ENCODE measurements at places on chromosomes 2 and 18.

DNA sequence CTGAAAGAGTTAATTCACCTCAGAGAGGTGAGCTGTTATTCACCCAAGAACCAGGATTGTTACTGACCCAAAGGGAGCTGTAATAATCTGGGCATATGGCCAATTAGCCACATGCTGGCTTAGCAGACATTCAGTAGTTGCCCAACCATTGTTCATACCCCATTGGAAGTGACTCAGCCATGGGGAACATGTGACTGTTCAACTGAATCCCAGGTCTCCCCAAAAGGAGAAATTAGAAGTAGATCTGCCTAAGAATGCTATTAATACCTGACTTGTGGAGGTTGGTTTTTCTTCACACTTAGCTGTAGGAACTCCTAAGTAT lies 272.6 kb upstream of the UBE2E3 start:
- H3K4me3 ChIP-seq, result no peak overlapping the region
- no peak for DNase-seq
- no peaks in the 10 kb centered on the region for H3K4me1 ChIP-seq
- no peak overlapping the region for H3K27ac ChIP-seq
- H3K36me3 ChIP-seq, result no peaks in the 10 kb centered on the region
- H3K27me3 ChIP-seq, result no peaks in the 10 kb centered on the region

DNA sequence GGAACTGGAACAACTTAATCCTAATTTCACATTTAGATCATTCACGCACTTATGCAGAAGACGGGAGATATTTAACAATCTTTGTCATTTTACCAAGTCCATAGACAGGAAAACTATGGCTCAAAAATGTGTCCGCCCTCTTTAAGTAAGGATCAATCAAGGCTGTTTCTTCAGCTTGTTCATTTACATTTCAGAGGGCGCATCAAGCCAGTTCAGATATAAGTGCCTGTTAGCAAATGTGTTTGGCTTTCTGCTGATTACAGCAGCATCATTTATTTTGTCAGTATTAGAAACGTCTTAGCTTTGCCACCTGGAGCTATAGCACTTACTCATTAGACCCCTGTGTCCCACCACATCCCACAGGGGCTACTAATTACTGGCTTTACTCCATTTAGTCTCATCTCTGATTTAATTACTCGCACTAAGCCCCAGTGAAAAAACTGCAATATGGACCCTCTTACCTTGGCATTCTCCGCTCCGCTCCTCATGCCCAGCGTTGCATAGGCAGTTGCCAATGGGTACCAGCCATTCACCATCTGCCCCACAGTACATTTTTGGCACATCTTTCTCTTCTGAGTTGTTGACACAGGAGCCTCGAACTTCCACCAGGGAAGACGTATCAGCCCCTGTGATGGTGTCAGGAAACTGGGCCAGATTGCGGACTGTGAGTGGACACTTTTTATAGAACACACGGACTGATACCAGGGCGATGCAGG lies 8.7 kb downstream of the EPHA4 start:
- H3K27ac ChIP-seq, result no peak overlapping the region
- H3K4me1 ChIP-seq, result no peaks in the 10 kb centered on the region
- H3K36me3 ChIP-seq, result peaks cover 3% of the 10 kb centered on the region
- no peak overlapping the region for H3K4me3 ChIP-seq
- no peaks in the 10 kb centered on the region for H3K27me3 ChIP-seq
- no peak for DNase-seq

GRCh38 chr2:229416116-229416694 lies 145.1 kb upstream of the PID1 start:
- H3K36me3 ChIP-seq, result no peaks in the 10 kb centered on the region
- H3K4me3 ChIP-seq, result no peak overlapping the region
- peaks cover 2% of the 10 kb centered on the region for H3K4me1 ChIP-seq

- H3K4me3 ChIP-seq, result no peak overlapping the region
- H3K36me3 ChIP-seq, result peaks cover 8% of the 10 kb centered on the region
- H3K4me1 ChIP-seq, result no peaks in the 10 kb centered on the region
- no peaks in the 10 kb centered on the region for H3K27me3 ChIP-seq
These were observed 39.1 kb upstream of the ODC1 start for GRCh38 chr2:10487081-10487740.

DNA sequence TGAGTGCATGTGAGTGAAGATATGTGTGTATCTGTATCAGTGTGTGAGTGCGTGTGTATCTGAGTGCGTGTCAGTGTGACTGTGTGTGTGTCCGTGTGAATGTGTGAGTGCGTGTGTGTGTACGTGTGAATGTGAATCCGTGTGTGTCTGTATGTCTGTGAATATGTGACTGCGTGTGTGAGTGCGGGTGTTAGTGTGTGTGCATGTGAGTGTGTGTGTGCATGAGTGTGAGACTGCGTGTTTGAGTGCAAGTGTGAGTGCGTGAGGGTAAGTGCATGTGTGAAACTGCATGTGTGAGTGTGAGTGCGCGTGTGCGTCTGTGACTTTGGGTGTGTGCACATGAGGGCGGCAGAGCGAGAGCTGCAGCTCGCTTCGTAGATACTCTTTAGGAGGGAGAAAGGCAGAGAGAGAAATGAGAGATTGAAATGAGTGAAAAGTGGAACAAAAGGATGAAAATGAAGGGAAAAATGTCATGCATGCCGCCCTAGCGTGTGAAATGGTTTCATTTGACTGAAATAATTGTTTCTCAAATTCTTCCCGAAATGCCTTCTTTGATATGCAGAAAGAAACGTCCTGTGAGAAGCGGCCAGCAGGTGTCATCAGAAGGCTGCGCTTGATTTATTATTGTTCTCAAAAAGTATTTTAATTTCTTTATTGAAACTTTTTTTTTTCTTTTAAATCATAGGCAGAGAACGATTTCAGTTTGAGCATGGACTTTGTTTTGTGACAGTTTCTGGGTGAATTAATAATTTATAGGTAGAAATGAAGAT lies 25.6 kb downstream of the ZNF407 start:
- H3K36me3 ChIP-seq, result no peaks in the 10 kb centered on the region
- H3K27ac ChIP-seq, result peak overlapping the region; percentile 7
- no peak for DNase-seq
- no peak overlapping the region for H3K4me3 ChIP-seq
- H3K27me3 ChIP-seq, result no peaks in the 10 kb centered on the region
- peaks cover 5% of the 10 kb centered on the region for H3K4me1 ChIP-seq

- H3K4me1 ChIP-seq, result no peaks in the 10 kb centered on the region
- H3K4me3 ChIP-seq, result no peak overlapping the region
- no peaks in the 10 kb centered on the region for H3K27me3 ChIP-seq
- H3K27ac ChIP-seq, result no peak overlapping the region
These were observed 35.0 kb downstream of the TEX51 start for GRCh38 chr2:126933711-126934091.

DNA sequence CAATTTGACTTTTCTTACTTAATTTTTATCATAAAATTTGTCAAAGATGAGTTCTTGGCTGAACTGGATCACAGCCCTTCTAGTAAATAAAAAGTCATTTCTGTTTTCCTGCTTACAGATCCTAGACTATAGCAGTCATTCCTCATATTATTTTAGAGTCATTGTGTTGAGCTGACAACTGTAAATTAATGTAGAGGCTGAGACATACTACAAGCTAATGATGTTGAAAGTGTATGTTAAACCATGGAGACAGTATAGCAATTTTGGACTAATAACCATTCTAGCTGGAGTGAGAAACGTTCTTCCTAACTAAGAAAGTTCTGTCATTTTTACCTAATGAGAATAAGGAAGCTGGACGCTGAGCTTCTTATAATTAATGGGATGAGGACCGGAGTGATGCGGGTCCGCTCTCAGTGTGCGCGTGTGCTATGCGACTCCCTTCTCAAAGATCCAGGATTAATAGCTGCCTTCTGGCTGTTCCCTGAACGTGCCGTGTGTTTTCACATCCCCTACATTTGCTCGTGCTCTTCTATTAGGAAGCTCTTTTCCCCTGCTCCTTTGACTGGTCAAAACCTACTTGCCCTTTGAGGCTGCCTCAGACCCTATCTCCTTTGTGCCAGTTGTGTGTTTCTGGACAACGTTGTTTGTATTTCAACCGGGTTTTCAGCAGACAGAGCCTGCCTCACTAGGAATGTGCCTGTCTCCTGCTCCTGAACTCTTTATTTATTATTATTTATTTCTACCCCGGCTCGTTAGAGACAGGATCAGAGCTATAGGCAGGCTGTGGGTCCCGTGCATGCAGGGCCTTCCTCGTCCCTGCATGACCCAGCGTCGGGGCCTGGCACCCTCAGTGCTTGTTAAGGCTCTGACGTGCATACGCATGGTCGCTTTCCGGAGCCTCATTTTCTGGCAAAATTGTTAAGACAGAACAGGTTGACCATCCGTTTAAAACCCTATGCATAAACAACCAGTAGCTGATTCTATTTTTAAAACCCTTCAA lies 182.6 kb downstream of the DCDC2C start:
- no peaks in the 10 kb centered on the region for H3K36me3 ChIP-seq
- no peak for DNase-seq
- H3K4me3 ChIP-seq, result no peak overlapping the region
- H3K4me1 ChIP-seq, result no peaks in the 10 kb centered on the region
- H3K27me3 ChIP-seq, result no peaks in the 10 kb centered on the region

DNA sequence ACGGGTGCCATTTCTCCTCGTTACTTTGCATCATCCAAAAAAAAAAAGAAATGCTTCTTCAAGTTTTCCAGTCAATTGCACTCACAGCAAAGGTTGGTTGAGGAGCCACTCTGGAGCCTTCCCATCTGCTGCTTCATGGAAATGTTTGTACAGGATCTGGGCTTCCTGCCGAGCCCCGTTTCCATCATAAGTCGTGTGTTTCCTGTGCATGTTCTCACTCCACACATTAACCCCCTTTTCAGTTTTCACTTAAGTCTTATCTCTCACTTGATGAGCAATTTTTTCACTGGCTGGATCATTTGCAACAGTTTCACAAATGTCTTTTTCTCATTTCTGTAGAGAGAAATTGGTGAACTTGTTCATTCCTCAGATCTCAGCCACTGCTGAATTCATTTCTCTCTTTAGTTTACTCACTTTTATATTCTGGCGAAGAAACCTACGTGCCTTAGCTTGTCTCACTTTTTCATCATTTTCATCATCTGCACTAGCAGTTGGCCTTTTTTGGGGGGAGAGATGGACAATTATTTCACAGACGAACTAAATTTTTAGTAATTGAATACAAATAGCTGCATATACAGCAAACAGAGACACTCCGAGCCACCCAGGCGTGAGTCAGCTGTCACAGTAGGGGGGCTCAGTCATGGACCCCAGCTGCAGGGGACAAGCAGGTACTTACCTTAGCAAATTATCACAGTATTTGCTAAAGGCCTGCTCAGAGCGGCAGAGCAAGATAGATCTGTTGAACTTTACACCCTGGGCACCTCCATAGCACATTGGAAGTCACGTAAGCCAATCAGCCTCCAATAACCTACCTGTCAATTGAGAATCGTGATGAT lies 750.8 kb upstream of the ID2 start:
- H3K27ac ChIP-seq, result no peak overlapping the region
- no peaks in the 10 kb centered on the region for H3K36me3 ChIP-seq
- no peaks in the 10 kb centered on the region for H3K4me1 ChIP-seq
- no peak overlapping the region for H3K4me3 ChIP-seq

DNA sequence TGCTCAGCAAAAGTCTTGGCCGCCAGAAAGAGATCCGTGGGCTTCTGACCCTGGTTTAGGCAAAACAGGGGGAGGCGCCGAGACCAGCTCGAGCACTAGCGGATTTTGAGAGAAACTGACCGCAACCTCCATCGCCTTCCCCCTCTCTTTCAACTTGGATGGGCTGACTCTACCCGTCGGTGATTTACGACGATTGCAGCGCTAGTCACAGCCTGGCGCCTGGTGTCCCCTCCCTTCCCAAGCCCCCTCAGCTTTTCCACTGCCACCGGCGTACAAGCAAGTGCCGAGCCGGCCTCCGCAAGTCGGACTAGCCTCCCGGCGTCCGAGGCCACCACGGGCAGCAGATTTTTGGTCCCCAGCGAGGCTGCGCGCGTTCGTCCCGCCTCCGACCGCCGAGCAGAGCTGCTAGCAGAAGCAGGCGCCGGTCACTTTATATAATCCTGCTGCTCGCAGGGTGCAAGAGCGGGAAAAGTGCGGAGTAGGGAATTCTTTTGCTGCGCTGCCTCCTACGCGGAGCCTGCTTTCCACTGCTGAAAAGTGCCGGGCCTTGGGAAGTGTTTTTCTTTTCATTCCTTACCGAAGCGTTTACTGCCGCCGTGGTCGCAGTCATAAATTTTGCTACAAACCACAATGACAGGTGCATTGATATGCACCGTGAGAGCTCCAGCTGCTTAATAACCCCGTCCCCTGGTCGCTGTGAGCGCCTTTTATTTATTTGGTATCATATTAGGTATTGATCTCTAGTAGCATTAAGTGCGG lies 7.7 kb downstream of the HOXD3 start:
- no peaks in the 10 kb centered on the region for H3K4me1 ChIP-seq
- H3K4me3 ChIP-seq, result no peak overlapping the region
- H3K36me3 ChIP-seq, result no peaks in the 10 kb centered on the region
- no peak overlapping the region for H3K27ac ChIP-seq
- no peak for DNase-seq

- peaks cover 10% of the 10 kb centered on the region for H3K4me1 ChIP-seq
- DNase-seq, result no peak
- H3K4me3 ChIP-seq, result no peak overlapping the region
- H3K36me3 ChIP-seq, result no peaks in the 10 kb centered on the region
- no peak overlapping the region for H3K27ac ChIP-seq
These were observed 45.0 kb downstream of the QPCT start for GRCh38 chr2:37389395-37389794.

- no peaks in the 10 kb centered on the region for H3K36me3 ChIP-seq
- H3K27ac ChIP-seq, result no peak overlapping the region
- DNase-seq, result no peak
These were observed 95.2 kb downstream of the BIN1 start for GRCh38 chr2:127011796-127012195.

GRCh38 chr2:33497221-33497650 lies 20.8 kb downstream of the RASGRP3 start:
- no peak overlapping the region for H3K27ac ChIP-seq
- DNase-seq, result no peak
- H3K4me1 ChIP-seq, result no peaks in the 10 kb centered on the region
- H3K27me3 ChIP-seq, result no peaks in the 10 kb centered on the region

DNA sequence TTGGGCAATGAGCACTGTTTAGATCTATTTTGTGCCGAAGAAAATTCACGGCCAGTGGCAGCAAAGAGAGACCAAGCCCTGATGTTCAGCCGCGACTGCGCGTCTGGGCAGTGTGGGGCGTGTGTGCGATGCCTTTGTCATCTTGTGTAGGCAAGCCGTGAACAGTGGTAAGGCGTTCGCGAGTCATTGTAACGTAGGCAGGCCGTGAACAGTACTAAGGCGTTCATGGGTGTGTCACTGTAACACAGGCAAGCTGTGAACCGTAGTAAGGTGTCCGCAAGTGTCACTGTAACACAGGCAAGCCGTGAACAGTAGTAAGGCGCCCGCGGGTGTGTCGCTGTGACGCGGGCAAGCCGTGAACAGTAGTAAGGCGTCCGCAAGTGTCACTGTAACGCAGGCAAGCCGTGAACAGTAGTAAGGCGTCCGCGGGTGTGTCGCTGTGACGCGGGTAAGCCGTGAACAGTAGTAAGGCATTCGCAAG lies 99.9 kb downstream of the NFATC1 start:
- no peak overlapping the region for H3K27ac ChIP-seq
- no peaks in the 10 kb centered on the region for H3K4me1 ChIP-seq
- H3K4me3 ChIP-seq, result no peak overlapping the region
- H3K27me3 ChIP-seq, result no peaks in the 10 kb centered on the region
- peaks cover 9% of the 10 kb centered on the region for H3K36me3 ChIP-seq

- H3K36me3 ChIP-seq, result peaks cover 15% of the 10 kb centered on the region
- no peaks in the 10 kb centered on the region for H3K27me3 ChIP-seq
- H3K4me3 ChIP-seq, result no peak overlapping the region
- no peak for DNase-seq
- no peak overlapping the region for H3K27ac ChIP-seq
These were observed 628.6 kb upstream of the ID2 start for GRCh38 chr2:8053216-8053615.

All from H9 (cell line).